RCC 7860 (cell line): ENCODE measurements at places on chromosomes 7 and 10.

DNA sequence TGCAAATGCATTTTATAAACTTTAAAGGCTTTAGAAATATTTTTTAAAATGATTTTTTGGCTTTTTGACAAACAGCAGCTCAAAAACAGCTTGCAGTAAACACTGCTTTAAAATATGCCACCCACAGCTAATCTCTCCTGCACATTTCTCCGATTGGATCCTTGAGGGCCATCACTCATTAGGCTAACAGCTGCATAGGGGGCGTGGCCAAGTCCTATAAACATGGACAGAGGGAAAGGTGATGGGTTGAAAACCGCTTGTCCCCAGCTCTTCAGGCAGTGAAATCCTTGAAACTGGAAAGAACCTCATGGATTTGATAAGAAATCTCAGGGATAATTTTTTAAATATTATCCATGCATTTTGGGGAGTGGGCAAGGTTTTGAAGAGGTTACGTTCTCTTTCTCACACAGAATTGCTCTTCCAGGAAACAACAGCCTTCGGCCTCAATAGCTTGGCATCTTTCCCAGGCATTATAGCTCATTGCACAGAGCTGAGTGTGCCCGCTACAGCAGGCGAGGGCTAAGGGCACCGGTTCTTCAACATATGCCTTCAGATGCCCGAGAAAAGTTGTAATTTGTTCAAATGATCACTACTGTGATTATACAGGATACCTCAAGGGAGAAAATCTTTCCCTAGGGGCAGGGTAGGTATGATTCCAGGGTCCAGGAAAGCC is 1.7 kb downstream of the PLEKHS1 start:
- DNase-seq: no peak

DNA sequence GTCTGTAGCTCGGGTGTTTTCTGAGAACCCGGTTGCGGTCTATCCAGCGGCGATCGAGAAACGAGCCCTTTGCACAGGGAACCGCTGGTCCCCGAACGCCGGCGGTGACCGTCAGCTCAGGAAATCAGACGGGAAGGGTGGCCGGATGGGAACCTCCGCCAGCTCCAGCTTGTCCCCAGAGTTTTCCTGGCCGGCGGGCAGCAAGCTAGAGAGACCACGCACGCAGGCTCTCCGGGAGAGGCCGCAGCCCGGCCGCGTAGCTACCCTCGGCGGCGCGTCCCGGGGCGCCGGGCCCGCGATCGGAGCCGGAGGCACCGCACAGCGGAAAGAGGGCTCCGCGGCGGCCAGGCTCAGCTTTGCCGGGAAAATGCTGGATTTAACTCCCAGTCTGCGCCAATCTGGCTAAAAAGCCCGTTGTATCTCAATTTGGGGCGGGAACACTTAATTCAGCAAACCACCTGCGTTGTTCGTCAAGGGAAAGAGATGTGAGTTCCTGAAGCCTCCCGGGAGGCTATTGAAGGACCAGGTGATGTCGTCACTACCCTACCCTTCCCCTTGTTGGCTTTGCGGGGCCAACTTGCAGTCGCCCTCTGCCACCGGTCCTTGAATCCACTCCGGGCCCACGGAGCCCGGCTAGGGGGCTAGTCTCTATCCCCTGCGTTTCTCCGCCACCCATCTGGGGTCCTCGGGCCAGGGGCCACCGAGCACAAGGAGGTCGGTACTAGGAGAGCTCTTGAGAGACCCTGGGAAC is 859 bp upstream of the CH25H start:
- no peak for DNase-seq

- no peak for DNase-seq
Observed at GRCh38 chr7:2660359-2661095, 27.5 kb upstream of the AMZ1 start.

DNA sequence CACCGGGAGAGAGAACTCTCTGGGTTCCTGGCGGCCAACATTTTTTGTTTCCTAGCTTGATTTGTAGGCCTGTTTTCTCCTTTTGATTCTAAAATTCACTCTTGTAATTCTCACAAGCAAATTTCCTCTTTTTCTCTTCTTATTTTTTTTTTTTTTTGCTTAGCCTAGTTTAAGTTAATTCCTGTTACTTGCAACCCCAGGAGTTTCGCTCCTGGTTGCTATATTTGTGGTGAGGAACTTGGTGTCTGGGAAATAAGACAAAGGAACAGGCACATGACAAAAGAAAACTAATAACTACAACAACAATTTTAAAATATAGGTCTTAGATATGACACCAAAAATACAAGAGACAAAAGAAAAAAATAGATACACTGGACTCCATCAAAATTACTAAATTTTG is 6.7 kb downstream of the AOAH start:
- no peak for DNase-seq

- no peak for DNase-seq
Observed at GRCh38 chr7:3301831-3302618, 973 bp downstream of the SDK1 start.

DNA sequence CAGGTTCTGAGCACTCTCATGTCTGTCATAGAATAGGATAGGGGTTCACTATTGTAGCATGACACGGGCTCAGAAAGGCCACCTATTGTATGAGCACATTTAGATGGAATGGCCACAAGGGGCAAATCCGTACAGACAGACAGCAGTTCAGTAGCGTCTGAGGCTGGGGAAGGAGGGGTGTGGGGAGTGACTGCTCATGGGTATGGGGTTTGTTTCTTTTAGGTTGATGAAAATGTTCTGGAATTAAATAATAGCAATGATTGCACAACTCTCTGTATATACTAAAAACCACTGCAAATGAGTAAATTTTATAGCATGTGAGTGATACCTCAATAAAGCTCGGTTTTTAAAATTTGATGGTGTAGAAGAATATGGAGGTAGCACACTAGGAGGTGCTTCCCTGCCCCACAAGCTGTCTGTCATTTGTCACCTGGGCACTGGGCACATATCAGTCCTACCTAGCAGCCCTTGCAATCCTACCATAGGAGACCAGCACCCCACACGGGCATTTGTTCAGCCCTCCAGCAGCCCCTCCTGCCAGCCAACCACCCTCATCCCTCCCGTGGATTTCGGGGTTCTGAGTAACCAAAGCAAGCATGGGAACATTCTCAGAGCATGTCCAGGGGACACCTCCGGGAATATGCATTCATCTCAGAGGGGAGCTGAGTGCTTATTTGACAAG is 35.2 kb downstream of the KCNMA1 start:
- no peak for DNase-seq

DNA sequence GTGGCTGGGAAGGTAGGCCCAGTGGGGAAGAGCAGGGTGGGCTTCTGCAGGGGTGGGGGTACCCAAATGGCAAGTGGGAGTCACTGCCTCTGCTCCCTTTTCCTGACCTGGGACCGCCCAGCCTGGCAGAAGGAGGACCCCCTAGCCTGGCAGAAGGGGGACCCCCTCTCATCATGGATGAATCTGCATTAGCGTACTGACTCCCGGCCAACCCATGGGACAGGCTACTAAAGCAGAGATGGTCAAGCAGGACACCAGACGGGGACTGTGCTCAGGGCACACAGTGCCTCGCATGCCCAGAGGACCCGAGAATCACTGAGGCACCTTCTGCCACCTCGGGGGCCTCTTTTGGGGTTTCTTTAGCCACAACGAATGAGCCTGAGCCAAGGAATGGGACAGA is 577.5 kb downstream of the GLRX3 start:
- DNase-seq: no peak

- no peak for DNase-seq
Observed at GRCh38 chr7:3164380-3164792, 120.7 kb upstream of the CARD11 start.

- no peak for DNase-seq
Observed at GRCh38 chr7:151416112-151416940, 6.5 kb upstream of the WDR86 start.
